ENCODE measurements at places on chromosomes 5 and 9.

DNA sequence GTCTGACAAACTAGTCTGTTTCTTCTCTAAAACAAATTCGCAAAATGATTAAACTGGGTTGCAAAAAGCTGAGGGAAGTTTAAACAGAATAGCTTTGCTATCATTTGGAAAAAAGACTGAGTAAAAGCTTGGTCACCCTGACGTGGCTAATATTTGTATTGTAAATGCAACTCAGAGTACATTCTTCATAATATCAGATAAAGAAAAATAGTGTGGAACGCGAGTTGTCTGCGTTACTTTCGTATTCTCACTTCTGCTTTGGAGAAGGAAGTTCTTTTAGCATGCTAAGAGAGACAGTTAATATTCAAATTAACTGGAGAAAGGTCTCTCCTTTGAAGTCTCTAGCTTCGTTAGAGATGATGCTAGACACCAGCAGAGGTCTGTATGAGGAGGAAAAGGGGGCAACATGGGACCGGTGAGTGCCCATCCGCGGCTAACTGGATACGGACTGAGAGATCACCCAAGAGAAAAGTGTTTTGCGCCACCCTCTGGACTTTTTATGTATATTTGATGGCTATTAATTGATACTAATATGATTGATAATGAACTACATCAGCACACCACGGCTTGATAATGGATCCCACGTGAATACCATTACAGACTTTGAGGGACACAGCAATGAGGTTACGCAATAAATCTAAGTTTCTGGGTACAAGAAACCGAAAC is 2.9 kb upstream of the CNTRL start:
- DNase-seq = peak; percentile 44

- DNase-seq = no peak
Observed at GRCh38 chr9:113997610-113998009, 80.5 kb downstream of the AMBP start.

DNA sequence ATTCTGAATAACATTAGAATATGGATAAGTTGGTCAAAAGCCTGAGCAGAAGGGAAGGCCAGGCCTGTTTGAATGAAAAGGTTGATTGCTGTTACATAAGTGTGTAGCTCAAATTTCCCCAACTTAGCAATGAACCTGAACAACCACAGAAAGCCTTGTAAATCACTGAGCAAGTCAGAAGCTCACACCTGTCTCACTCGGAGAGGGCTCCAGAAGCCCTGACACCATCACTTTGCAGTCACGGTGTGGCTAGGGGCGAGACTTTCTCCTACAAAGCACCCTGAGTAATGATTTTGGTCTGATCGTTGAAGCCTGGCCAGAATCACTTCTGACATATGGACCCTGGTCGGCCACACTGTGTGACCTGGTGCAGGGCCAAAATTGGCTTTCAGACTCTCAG is 62.0 kb downstream of the MTX3 start:
- DNase-seq = no peak

DNA sequence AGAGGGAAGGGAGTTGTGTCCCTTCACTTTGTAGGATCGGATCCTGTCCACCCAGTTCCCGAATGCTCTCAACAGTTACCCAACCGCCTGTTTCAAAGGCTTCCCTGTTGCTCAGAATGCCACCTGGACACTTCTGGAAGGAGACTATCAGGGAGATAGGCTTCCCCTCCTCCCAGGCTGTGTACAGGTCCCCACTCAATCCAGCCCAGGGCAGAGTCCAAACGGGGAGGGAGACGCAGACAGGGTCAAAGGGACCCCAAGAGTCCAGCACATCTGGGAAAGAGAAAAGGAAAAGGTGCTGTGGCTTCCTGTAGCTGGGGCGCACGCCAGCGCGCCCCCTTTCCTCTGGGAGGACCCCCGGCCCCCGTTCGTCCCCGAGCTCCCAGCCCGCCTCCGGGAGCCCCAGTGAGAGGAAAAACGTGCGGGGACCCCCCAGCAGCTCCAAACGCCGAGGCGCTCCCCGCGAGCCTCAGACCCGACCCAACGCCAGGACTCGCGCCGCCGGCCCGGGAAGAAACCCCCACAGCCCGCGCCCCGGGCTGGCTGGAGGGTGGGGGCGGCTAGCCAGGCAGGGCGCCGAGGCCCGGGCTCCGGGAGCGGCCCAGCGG is 640 bp downstream of the SURF4 start:
- DNase-seq = peak; percentile 36

GRCh38 chr5:82766206-82766605 is 311.0 kb downstream of the TMEM167A start:
- DNase-seq = no peak

GRCh38 chr9:130860458-130861316 is 25.6 kb downstream of the ABL1 start:
- DNase-seq = peak; percentile 93

GRCh38 chr9:89464300-89464901 is 33.5 kb downstream of the SEMA4D start:
- DNase-seq = no peak

DNA sequence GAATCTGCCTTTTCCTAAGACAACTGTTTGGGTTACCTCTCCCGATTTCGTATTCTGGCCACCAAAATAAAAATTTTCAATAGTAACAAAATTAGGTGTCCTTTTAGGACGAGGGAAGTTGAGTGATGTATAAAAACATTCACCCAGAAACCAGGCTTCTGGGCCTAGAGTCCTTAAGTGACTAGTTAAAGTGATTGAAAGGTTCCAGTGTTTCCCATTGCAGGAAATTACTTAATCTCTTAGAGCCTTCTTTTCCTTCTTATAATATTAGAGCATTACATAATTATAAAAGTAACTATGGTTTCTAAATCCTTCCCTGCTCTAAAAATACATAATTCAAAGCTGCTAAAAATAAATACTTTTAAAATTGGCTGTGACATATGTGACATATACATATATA is 7.3 kb downstream of the MCIDAS start:
- DNase-seq = no peak

- no peak for DNase-seq
Observed at GRCh38 chr9:34282096-34282495, 47.0 kb downstream of the KIF24 start.

- DNase-seq = peak; percentile 44
Observed at GRCh38 chr9:112846528-112847488, 43.9 kb downstream of the SLC46A2 start.

GRCh38 chr9:12394105-12394504 is 299.1 kb upstream of the TYRP1 start:
- no peak for DNase-seq

DNA sequence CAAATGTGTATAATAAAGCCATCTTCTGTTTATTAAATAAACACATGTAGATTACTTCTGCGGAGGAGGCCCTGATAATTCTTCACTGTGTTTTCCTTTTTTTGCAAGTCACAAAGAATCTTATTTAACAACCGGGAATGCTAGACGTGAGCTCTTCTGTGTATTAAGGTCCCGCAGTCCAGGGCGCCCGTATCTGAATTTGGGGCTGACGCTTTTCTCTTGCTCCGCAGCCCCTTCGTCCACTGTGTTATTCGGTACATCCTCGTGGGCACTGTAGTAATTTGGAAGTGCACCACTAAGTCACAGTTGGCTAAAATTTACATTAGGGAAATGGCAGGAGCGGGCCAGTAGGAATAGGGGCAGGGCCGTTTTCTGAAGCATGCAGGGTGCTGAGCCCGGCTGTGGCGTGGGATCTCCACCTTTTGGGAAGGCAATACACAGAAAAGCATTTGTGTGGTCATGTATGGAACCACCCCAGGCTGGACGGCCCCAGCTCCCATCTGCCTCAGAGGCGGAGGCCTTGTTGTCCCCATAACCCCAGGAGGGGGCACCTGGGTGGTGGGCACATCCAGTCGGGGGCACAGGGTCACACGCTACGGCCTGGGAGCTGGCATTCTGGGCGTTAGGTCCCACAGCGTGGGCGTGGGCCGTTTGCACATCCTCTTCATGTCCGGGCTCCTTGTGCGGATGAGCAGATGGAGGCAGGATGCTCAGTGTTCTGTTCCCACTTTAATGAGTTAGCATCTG is 258.7 kb upstream of the IRX4 start:
- no peak for DNase-seq

DNA sequence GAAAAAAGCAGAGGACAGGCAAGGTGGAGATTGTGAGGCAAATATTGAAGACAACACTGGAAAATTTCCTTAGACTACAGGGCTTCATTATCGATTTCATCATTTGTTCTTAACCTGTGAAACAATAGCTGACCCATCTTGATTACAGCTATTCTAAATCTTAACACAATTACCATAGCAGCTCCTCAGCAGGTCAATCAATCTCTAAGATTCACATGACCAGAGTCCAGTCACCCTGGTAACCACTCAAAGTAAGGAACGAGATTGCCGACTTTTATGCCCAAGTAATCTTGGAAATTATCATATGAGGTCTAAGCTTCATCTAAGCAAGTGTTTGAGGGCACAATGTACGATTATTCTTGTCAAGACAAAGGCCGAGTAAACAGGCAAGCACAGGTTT is 93.8 kb downstream of the TTC39B start:
- no peak for DNase-seq

DNA sequence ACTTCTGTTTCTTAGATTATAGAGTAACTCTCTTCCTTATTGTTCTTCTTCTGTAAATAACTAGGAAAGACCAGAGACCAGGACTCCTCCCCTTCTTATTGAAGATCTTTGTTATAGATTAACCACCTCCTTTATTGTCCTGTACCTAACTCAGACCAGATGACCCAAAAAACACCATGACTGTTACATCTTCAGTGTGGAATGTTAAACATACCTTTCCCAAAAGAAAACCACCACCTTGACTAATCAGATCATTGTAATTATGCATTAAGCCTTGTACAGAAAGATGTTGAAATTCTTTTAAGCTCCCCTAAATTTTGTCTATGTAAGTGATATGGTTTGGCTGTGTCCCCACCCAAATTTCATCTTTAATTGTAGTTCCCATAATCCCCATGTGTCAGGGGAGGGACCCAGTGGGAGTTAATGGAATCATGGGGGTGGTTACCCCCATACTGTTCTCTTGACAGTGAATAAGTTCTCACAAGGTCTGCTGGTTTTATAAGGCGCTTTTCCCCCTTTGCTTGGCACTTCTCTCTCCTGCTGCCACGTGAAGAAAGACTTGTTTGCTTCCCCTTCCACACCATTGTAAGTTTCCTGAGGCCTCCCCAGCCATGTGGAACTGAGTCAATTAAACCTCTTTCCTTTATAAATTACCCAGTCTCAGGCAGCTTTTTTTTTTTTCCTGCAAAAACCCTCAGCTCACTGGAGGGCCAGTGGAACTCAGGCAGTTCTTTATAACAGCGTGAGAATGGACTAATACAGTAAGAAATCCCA is 26.3 kb downstream of the ARSB start:
- no peak for DNase-seq

- no peak for DNase-seq
Observed at GRCh38 chr5:143525176-143525575, 121.7 kb upstream of the NR3C1 start.

GRCh38 chr9:136021872-136022681 is 60.9 kb upstream of the UBAC1 start:
- DNase-seq = no peak

DNA sequence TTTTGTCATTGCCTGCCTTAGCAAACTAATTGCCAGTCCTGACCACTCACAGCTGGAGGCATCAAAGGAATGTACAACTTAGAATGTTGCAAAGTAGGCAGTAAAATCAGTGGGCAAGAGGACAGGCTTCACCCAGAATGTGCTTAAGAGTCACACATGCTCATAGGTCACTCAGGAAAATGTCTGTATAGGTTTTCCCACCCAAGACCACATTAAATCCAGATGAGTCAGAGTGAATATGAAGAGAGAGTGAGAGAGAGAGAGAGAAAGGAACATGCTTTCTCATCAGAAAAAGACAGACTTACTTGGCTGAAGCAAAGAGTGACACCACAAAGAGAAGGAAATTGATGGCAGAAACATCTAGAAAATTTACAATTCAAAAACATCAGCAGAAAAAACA is 37.9 kb downstream of the PLEKHG4B start:
- peak; percentile 63 for DNase-seq

GRCh38 chr5:1948663-1949191 is 66.0 kb upstream of the IRX4 start:
- DNase-seq = no peak

GRCh38 chr9:89606624-89607311 is 2.0 kb downstream of the GADD45G start:
- peak; percentile 18 for DNase-seq

DNA sequence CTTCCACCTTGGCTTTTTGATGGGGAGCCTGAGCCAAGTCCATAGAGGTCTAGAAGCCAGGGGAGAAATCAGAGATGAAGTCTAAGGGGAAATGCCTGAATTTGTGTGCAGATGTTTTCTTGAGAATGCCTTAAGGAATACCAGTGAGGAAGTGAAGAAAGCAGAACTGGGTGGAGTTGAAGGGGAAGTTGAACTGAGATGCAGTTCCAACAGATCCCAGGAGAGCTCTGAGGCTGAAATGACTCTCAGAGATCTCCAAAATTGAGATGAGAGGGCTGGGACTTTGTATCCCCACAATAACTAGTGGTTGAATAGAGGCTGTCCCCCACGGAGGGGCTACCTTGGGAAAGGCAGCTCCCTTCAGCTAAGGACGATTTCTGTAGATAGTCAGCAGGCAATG is 197.1 kb downstream of the ZNF462 start:
- no peak for DNase-seq

DNA sequence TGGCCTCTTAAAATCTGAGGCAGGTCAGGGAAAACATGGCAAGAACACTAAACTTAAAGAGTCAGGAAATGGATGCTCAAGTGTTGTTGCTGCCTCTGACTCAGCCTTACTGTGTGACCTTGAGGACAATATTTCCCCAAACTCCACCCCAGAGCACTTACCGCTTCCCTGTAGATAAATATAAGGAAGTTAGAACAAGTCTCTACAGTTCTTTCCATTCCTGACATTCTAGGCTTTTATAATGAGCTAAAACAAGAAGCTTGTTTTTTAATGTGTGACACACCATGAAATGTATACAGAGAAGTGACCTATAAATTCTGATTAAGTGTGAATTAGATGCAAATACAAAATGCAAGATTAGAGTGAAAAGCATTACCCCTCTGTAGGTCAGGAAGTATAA is 129.3 kb downstream of the GRIA1 start:
- DNase-seq = no peak

DNA sequence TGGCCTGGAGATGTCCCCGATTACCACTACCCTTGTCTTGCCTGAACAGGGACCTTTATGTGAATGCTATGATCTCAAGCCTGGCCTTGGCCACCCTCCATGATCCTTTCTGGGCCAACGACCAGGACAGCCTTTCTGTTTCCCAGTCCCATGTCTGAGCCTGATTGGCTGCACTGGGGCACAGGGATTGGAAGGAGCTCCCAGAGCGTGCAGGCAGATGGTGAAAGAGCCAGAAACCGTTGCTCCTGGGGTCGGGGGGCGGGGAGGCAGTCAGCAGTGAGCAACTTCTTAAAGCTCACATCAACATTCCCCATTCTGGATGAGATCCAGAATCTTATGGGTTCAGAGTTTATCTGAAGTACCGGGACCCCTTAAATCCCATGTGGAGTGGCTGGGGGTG is 84.4 kb downstream of the INSYN2B start:
- DNase-seq = peak; percentile 30

DNA sequence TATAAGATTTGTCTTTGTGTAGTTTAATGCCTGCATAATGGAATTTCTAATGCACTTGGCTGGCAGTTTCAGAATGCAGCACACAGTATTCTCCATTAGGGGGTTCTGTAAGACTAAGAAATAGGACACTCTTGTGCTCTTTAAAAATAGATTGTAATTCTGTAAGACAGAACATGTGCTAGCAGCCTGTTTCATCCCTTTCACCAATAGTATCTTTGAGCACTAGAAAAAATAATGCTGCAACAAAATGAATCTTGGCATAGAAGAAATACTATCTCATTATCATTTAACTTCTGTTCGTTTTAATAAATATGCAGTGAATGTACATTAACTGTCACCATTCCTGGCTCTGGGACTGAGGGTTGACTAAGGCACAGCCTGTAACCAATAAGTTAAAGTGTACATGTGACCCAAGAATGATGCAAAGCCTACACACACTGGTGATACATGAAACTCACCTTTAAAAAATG is 23.8 kb upstream of the ZNF622 start:
- peak; percentile 77 for DNase-seq
